ENCODE measurements at places on chromosomes 16 and 17. TPM values are rescaled to one million over a fixed set of nuclear protein-coding genes. Genes with fewer than 3 reads are reported as not detected.

The GUCY2D gene
- not detected for total RNA-seq

The SNX11 gene
- 26.4 TPM for total RNA-seq

GRCh38 chr16:89094252-89094879 is 714 bp downstream of the ACSF3 start:
- peak; percentile 37 for DNase-seq

DNA sequence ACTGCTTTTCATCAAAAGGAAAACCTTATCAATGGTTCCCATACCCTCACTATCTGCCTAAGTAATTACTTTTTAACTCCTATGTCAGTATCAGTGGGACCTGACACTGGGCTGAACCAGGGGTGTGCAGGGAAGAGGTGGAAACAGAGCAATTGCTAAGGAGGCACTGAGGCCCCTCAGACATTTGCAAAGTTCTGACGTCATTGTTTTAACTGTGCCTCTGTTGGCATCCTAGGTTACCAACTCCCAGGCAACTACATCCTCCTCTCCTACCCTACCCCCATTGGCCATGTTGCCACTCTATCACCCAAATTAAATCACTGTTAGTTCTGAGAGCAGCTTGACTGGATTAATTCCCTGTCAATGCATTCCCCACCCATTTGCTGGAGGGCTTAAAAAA is 8.0 kb upstream of the WWOX start:
- no peak for DNase-seq

The ASPA gene
- total RNA-seq: not detected
